ENCODE measurements at places on chromosomes 4 and X. TPM values are rescaled to one million over a fixed set of nuclear protein-coding genes. Genes with fewer than 3 reads are reported as not detected.

- no peak for DNase-seq
Measured at GRCh38 chr4:97747945-97748344, 395.3 kb downstream of the STPG2 start.

DNA sequence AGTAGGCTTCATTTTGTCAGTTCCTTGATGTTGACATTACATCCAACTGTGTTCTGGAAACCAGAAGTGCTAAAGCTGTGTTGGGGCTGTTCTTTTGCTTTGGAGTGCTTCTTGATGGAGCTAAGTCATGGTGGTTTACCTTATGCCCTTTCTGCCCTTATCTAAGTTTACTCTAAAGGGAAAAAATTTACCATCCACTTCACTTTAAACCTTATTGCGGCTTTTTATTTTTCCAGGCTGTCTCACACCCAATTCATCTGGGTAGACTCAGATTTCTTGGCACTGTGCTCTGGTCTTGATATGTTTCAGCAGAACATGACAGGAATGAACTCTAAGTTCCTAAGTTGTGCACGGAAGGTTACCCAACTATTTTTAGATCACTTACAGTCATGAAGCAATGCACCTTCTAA lies 104.7 kb upstream of the TTC29 start:
- DNase-seq: no peak

GRCh38 chr4:80017125-80017854 lies 55.7 kb downstream of the ANTXR2 start:
- DNase-seq: no peak

- DNase-seq: no peak
Measured at GRCh38 chr4:174526731-174527130, 4.4 kb upstream of the HPGD start.

DNA sequence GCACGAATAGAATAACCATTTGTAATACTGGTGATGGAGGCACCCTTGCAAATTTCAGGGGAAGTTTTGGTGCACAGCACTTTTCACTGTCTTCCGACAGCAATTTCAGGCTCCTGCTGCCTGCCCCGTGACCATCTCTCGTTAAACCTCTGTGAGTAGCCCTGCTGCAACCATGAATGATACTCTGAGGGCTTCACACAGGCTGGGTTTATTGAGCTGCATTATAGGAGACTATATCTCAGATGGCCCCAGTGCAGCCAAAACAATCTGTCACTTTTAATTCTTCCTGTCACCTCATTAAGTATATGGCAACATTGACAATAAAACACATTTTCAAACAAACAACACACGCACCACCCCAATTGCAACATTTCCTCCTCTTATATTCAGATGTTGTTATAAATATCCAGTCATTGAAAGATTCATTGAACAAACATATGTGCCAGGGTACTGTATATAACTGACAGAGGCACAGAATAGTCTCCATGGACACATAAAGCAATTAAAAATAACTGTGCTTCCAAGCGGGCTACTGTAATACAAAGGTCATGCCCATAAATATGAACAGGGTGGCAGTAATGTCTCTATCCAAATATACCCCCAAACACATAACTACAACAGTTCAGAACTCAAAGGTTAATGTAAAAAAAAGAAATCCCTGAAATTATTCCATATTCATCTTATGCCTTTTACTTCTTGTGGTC lies 477.0 kb downstream of the GBA3 start:
- DNase-seq: no peak

- no peak for DNase-seq
Measured at GRCh38 chr4:99845708-99846469, 29.3 kb downstream of the DAPP1 start.

DNA sequence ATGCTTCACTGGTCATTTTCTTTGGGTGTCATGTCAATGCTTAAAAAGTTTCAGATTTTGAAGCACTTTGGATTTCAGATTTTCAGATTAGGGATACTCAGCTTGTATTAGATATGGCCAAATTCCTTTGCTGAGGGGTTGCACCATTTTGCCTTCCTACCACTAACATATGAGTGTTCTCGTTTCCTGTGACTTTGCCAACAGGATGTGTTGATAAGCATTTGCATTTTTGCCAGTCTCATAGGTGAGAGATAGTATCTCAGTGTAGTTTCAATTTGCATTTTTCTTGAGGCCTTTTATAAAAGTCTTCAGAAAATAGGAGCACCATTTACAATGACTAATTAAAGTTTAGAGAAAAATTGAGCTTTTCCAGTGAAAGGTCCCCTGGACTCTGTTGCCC lies 71.6 kb upstream of the CLCN4 start:
- DNase-seq: no peak

DNA sequence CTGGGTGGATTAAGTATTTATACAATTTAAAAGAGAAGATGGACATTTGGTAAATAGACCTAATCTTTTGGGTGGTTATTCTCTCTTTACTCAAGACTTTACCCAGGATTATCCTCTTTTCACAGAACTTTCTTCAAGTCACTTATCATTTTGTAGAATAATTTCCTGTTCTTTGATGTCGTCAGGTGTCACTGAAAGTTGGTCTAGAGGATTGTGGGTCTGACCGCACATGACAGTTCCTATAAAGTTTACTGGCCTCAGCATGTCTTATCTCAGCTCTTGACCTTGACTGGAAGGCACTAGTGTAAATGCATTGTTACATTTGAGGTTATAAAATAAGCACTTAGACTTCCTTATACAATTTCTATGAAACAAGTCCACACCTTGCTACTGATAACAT lies 139.9 kb upstream of the SLC4A4 start:
- no peak for DNase-seq

- DNase-seq: no peak
Measured at GRCh38 chr4:188976644-188977115, 837.4 kb downstream of the TRIML1 start.

GRCh38 chrX:84335121-84335520 lies 147.1 kb upstream of the RPS6KA6 start:
- peak; percentile 11 for DNase-seq

DNA sequence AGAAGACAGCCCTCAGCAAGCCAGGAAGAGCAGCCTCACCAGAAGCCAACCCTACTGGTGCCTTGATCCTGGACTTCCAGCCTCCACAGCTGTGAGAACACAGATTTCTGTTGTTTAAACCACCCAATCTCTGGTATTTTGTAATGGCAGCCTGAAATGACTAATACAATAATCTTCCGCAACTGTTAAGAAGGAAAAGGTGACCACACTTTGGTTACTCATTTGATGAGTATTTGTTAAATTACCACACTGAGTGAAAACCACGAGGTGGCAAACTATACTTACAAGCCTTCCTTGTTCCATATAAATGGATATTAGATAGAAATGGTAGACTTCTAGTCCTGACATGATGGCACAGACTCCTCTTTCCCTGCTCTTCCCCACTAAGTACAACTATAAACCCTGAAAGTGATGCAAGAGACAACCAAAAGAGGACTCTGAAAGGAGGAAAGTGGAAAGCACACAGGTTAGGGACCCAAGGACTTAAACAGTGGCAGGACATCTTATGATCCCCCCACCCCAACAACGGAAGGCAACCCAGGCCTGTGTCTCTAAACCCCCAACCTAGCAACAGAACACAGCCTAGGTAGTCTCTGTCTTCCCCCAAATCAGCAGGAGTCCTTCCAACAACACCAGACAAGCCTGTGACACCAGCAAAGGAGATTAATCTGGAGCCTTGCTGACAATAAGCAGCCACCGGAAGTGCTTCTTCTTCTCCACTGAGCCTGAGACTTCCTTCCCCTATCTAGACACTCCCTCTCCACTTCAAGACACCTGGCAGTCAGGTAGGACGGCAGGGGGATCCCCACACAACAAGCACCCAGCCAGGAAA lies 12.3 kb downstream of the ZNF182 start:
- DNase-seq: no peak

DNA sequence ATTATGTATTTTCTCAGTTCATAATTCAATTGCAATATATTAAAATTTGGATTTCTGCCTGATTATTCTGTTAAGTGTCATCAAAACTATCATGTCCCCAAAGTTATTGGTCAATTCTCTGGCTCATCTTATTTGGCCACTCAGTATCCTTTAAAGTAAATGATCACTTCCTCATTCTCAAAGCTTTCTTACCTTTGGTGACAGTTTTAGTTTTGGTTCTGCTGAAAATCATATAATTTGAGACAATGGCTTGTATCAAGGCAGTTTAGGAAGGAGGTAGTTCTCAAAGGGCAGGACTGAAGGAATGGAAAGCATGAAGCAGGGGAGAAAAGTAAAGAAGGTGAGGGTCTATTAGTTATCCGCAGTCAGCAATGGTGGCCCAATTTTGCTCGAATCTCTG lies 1832.1 kb downstream of the ARAP2 start:
- no peak for DNase-seq

Gene DKK2
- total RNA-seq: 32.2 TPM

Gene CENPI
- total RNA-seq: 13.6 TPM

Gene HS3ST1
- 4.8 TPM for total RNA-seq

Gene HMX1
- 0.69 TPM for total RNA-seq

Gene SMIM43
- 0.11 TPM for total RNA-seq

Gene RHOXF2B
- not detected for total RNA-seq

Gene ADAM29
- 1.4 TPM for total RNA-seq

Gene C1QTNF7
- total RNA-seq: 8.4 TPM

Measured in spinal cord (tissue), 10 donors.